ENCODE measurements at places on chromosomes 3 and 15. TPM values are rescaled to one million over a fixed set of nuclear protein-coding genes. Genes with fewer than 3 reads are reported as not detected.

ZNF148 gene
- 55.8 TPM for total RNA-seq

DNA sequence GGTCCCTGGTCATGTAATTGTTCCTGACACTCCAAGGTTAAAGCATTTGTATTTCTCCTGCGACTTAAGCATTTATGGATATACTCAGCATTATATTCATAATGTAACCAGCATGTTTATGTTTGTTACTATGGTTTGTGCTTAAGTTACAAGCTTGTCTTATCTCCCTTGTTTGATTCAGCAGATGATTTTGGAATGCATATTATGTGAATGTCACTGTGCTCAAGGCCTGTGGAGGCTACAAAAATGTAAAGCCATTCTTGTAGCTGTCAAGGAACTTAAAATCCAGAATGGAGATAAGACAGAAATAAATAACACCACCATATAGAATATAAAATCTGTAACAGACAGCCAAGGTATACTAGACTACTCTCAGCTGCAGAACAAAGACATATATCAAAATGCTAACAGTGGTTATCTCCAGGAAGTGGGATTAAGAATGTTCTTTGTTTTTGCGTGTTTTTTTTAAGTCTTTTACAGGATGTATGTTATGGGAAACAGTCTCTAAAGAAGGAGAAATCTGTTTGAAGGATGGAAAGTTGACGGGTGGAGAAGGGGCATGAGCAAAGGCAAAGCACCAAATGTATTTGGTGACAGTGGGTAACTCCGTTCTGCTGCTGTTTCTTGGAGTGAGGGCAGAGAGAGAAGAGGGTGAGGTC, 61.4 kb downstream of the IGF2BP2 start:
- H3K36me3 ChIP-seq, result no peaks in the 10 kb centered on the region
- no peak overlapping the region for H3K27ac ChIP-seq
- peaks cover 57% of the 10 kb centered on the region for H3K4me1 ChIP-seq
- H3K4me3 ChIP-seq, result no peak overlapping the region

- H3K27ac ChIP-seq, result no peak overlapping the region
- H3K4me1 ChIP-seq, result no peaks in the 10 kb centered on the region
- H3K27me3 ChIP-seq, result no peaks in the 10 kb centered on the region
- H3K36me3 ChIP-seq, result no peaks in the 10 kb centered on the region
- no peak for DNase-seq
These were observed 65.2 kb downstream of the RARB start for GRCh38 chr3:25493246-25493645.

KCNAB1 gene
- not detected for total RNA-seq

DNA sequence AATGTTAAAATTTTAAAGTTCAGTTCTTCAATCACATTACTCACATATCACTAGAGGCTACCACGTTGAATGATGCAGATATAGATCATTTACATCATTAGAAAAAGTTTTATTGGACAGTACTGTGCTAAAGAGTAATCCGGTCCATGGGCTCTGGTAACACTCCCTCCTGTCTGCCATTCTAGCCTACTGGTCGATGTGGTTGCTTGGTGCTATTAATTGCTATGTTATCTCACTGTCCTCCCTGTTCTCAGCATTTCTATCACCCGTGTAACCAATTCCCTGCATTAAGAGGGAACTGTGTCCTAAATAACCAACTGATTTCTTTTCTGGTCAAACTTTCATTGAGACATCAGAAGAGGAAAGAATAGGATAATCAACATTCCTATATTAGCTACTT, 347.5 kb upstream of the RBMS3 start:
- DNase-seq, result no peak
- no peaks in the 10 kb centered on the region for H3K27me3 ChIP-seq
- H3K27ac ChIP-seq, result no peak overlapping the region
- no peaks in the 10 kb centered on the region for H3K36me3 ChIP-seq
- no peaks in the 10 kb centered on the region for H3K4me1 ChIP-seq

ZNF619 gene
- 1.3 TPM for total RNA-seq

DNA sequence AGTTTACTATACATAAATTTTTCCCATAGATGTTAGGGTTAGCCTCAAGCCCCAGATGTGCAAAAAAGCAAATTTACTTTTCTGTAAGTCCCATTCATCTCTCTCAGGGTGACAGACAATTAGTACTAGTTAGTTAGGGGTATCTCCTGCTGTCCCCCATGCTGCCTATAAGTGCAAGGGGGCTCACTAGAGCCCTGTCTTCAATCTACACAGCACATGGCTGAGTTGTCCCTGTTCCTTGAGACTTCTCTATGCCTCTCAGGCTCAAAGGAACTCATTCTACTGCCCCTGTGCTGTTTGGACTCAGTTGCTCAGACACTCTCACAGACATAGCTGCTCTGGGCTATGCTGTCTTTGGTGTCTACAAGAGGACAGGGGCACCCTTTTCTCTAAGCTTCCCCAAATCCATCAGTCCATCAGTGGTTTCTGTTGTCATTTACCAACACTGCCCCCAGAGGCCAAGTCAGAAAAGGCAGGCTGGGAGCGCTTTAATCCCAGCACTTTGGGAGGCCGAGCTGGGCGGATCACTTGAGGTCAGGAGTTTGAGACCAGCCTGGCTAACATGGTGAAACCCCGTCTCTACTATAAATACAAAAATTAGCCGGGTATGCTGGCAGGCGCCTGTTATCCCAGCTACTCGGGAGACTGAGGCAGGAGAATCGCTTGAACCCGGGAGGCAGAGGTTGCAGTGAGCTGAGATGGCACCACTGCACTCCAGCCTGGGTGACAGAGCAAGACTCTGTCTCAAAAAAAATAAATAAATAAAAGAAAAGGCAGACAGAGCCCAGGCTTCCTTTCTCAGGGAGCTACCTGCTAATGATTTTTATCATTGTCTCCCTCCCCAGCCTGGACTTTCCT, 31.4 kb upstream of the PRTG start:
- no peak for DNase-seq
- no peak overlapping the region for H3K27ac ChIP-seq
- H3K27me3 ChIP-seq, result no peaks in the 10 kb centered on the region
- H3K36me3 ChIP-seq, result no peaks in the 10 kb centered on the region
- no peaks in the 10 kb centered on the region for H3K4me1 ChIP-seq

CYP8B1 gene
- 0.08 TPM for total RNA-seq

PATL2 gene
- 0.49 TPM for total RNA-seq

All from Panc1 (cell line).